ENCODE measurements at places on chromosomes 5 and 9.

DNA sequence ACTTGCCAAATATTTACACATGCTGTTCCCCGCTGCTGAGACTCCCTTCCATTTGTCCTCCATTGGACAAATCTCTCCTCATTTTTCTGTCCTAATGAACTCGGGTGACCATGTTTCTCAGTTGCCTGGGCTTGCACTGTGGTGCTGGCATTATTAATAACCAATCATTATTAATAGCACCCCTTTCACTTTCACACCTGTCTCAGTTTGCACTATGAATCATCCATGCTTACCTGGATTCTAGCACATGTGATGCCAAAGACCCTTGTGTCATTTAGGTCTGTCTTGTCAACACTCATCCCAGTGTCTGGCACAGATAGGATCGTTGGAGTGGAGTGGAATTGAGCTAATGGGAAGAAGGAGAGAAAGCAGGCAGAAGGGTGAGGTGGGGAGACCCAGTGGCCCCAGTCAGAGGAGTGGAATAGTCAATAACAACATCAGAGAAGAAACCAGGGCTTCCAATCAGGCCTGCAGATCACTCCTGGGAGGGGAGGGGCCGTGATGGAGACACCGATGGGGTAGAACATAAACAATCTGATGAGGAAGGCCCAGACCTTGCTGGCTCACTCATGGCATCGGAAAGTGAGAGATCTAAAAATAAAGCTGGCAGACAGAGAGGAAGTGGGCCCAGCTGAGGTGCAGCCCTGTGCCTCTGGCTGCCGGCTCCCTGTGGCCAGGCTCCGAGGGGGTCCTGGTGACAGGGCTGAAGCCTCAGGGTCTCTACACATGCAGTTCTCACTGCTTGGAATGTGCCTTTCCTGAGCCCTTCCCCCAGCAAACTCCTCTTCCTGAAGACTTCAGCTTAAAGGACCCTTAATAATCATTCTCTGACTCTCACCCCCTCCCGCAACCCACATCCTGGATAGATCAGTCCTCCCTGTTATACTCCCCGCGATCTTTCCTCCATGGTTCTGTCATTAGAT lies 33.5 kb upstream of the CRB2 start:
- DNase-seq = no peak
- no peak overlapping the region for H3K4me3 ChIP-seq
- peaks cover 21% of the 10 kb centered on the region for H3K4me1 ChIP-seq
- no peaks in the 10 kb centered on the region for H3K27me3 ChIP-seq
- no peaks in the 10 kb centered on the region for H3K36me3 ChIP-seq
- no peak overlapping the region for H3K27ac ChIP-seq

GRCh38 chr9:96136992-96137670 lies 164.8 kb downstream of the HSD17B3 start:
- H3K27me3 ChIP-seq = no peaks in the 10 kb centered on the region
- peaks cover 36% of the 10 kb centered on the region for H3K4me1 ChIP-seq
- H3K36me3 ChIP-seq = no peaks in the 10 kb centered on the region
- DNase-seq = no peak
- no peak overlapping the region for H3K4me3 ChIP-seq
- H3K27ac ChIP-seq = no peak overlapping the region

GRCh38 chr9:114746591-114747346 lies 59.1 kb downstream of the TNFSF15 start:
- peaks cover 13% of the 10 kb centered on the region for H3K4me1 ChIP-seq
- no peak for DNase-seq
- H3K27ac ChIP-seq = peak overlapping the region; percentile 21
- no peak overlapping the region for H3K4me3 ChIP-seq

DNA sequence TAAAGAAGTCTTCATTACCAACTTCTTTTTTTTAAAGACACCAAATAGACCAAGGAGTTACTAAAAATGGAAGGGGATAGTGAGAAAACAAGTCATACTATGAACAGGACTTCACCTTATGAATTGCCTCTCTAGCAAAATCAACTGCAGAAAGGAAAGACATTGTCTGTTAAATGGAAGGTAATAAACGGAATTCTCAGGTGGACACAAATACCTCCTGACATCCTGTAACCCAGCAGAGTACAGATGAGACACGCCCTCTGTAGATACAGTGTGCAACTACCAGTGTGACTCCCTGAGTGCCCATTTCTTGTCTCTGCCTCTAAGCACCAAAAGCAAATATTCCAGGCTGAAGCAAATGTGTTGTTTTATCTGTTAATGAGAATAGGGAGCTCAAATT lies 12.2 kb upstream of the PLPP1 start:
- no peaks in the 10 kb centered on the region for H3K4me1 ChIP-seq
- H3K27me3 ChIP-seq = no peaks in the 10 kb centered on the region
- H3K36me3 ChIP-seq = no peaks in the 10 kb centered on the region
- no peak overlapping the region for H3K4me3 ChIP-seq

DNA sequence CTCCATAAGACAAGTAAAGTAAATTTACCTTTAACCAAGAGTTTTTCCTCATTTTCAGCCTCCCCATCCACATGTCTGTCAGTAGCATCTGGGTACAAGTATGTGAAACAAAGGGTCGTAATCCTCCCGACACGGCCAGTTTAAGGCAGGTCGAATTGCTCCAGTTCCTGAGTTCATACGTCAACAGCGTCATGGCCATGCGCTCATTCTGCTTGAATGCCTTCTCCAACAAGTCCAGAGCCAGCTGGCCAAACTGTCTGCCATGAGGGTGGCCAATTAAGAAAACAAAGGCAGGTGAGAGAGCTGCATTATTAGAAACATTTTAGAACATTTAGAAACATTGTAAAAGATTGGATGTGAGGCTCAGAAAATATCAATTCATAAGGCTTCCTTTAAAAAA lies 87.5 kb downstream of the TRPM6 start:
- DNase-seq = no peak
- no peaks in the 10 kb centered on the region for H3K27me3 ChIP-seq
- no peaks in the 10 kb centered on the region for H3K4me1 ChIP-seq
- no peaks in the 10 kb centered on the region for H3K36me3 ChIP-seq
- no peak overlapping the region for H3K4me3 ChIP-seq

- H3K27ac ChIP-seq = no peak overlapping the region
- H3K4me1 ChIP-seq = peaks cover 5% of the 10 kb centered on the region
- DNase-seq = no peak
- no peak overlapping the region for H3K4me3 ChIP-seq
- H3K36me3 ChIP-seq = no peaks in the 10 kb centered on the region
- no peaks in the 10 kb centered on the region for H3K27me3 ChIP-seq
Measured at GRCh38 chr5:96517295-96517694, 84.2 kb upstream of the PCSK1 start.

DNA sequence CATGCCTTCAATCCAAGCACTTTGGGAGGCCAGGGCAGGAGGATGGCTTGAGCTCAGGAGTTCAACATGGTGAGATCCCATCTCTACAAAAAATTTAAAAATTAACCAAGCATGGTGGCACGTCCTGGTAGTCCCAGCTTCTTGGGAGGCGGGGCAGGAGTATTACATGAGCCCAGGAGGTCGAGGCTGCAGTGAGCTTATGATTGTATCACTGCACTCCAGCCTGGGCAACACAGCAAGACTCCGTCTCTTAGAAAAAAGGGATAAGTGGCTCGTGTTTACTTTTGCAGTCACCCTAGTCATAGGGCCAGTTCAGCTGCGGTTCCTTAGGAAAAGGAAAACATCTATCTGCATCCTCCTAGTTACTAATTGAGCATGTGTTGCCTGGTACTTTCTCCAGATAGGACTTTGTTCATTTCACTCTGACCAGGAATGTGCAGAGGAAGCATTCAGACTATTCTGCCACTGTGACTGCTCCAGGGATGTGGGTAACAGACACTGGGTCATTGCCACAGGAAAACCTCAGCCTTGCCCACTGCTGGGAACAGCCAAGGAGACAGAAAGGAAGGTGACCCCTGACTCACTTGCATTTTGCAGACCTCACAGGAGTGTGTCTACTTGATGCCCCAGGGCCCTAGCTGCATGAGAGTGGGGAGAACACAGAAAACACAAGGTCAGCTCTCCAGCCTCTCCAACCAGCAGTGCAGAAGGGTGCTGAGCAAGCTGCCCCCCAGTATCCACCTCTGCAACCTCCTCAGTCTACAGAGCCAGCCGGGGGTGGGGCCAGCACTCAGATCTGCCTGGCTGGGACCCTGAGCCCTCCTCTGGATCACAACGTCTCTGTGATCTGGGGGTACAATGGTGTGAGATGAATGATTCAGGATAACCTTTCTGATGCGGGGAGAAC lies 33.9 kb upstream of the ALDH1B1 start:
- H3K27ac ChIP-seq = no peak overlapping the region
- no peaks in the 10 kb centered on the region for H3K36me3 ChIP-seq
- no peak for DNase-seq
- H3K27me3 ChIP-seq = peaks cover 2% of the 10 kb centered on the region
- H3K4me1 ChIP-seq = peaks cover 41% of the 10 kb centered on the region
